ENCODE measurements at places on chromosomes 3 and 15. TPM values are rescaled to one million over a fixed set of nuclear protein-coding genes. Genes with fewer than 3 reads are reported as not detected.
A peak's percentile ranks its signal among the peaks of the same experiment; 100 is the strongest.

KBTBD8 gene
- 1.7 TPM for total RNA-seq

- H3K36me3 ChIP-seq: no peaks in the 10 kb centered on the region
- H3K4me1 ChIP-seq: peaks cover 44% of the 10 kb centered on the region
Observed at GRCh38 chr15:74320352-74321247, 46.8 kb downstream of the CYP11A1 start.

DNA sequence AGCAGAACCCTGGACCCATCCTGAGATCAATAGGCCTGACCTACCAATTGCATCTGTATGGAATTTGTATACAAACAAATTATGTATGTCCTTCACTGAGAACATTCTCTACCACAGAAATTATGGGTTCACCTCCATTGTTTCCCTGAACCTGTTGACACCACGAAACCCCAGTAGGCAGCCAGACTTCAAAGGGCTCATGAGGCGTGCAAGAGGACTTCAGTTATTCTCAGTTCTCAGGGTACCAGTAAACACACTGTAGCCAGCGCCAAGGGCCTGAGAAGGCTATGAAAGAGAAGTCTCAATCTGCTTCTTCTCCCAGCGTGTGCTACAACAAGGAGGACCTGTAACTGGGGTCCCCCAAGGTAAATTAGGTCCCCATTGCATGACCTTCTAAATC, 254.9 kb upstream of the GOLGA6L4 start:
- H3K4me1 ChIP-seq: no peaks in the 10 kb centered on the region
- no peak overlapping the region for H3K27ac ChIP-seq
- no peaks in the 10 kb centered on the region for H3K27me3 ChIP-seq
- no peak overlapping the region for H3K4me3 ChIP-seq
- DNase-seq: no peak

C3orf49 gene
- total RNA-seq: not detected

DNA sequence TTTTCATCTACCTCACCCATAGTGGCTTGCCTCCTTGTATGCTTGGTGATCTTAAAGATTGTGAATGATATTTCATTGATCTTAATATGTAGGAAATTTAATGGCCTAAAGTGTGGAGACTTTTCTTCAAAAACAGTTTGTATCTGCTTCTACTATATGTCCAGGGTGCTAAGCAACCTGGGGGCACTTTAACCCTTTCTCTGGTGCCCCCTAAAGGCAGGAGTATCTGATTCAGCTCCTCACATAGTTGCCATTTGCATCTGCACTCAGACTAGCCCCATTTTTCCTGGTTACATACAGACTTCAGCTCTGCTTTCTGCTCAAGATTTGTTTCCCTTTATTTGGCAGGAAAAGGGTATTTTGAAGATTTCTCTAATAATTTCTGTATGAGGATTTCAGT, 5.2 kb upstream of the PFN2 start:
- H3K27ac ChIP-seq: no peak overlapping the region
- DNase-seq: no peak
- H3K27me3 ChIP-seq: no peaks in the 10 kb centered on the region
- H3K36me3 ChIP-seq: no peaks in the 10 kb centered on the region
- H3K4me3 ChIP-seq: no peak overlapping the region

GRCh38 chr15:86919581-86919980, 839.9 kb downstream of the AGBL1 start:
- DNase-seq: no peak
- no peak overlapping the region for H3K27ac ChIP-seq
- no peaks in the 10 kb centered on the region for H3K4me1 ChIP-seq
- no peak overlapping the region for H3K4me3 ChIP-seq
- no peaks in the 10 kb centered on the region for H3K27me3 ChIP-seq
- H3K36me3 ChIP-seq: no peaks in the 10 kb centered on the region

GRCh38 chr3:167862104-167862730, 126.7 kb downstream of the SERPINI1 start:
- H3K36me3 ChIP-seq: no peaks in the 10 kb centered on the region
- DNase-seq: no peak
- no peaks in the 10 kb centered on the region for H3K27me3 ChIP-seq
- no peaks in the 10 kb centered on the region for H3K4me1 ChIP-seq

GRCh38 chr15:80265021-80265420, 13.0 kb upstream of the CTXND1 start:
- no peak overlapping the region for H3K4me3 ChIP-seq
- H3K36me3 ChIP-seq: no peaks in the 10 kb centered on the region
- DNase-seq: no peak

C3orf22 gene
- not detected for total RNA-seq

GRCh38 chr15:73024168-73024567, 28.1 kb upstream of the NEO1 start:
- H3K27ac ChIP-seq: no peak overlapping the region
- DNase-seq: no peak
- no peaks in the 10 kb centered on the region for H3K27me3 ChIP-seq
- no peaks in the 10 kb centered on the region for H3K36me3 ChIP-seq
- no peaks in the 10 kb centered on the region for H3K4me1 ChIP-seq

- no peak overlapping the region for H3K27ac ChIP-seq
- H3K4me3 ChIP-seq: no peak overlapping the region
- no peaks in the 10 kb centered on the region for H3K36me3 ChIP-seq
Observed at GRCh38 chr15:100140527-100141308, 201.1 kb downstream of the ADAMTS17 start.

GRCh38 chr3:14768182-14768790, 50.5 kb upstream of the FGD5 start:
- H3K4me3 ChIP-seq: no peak overlapping the region
- DNase-seq: no peak
- H3K27me3 ChIP-seq: no peaks in the 10 kb centered on the region
- H3K27ac ChIP-seq: no peak overlapping the region
- no peaks in the 10 kb centered on the region for H3K36me3 ChIP-seq
- H3K4me1 ChIP-seq: no peaks in the 10 kb centered on the region

- peaks cover 8% of the 10 kb centered on the region for H3K4me1 ChIP-seq
- DNase-seq: no peak
- H3K27me3 ChIP-seq: no peaks in the 10 kb centered on the region
- H3K27ac ChIP-seq: no peak overlapping the region
Observed at GRCh38 chr3:46915297-46915822, 37.8 kb downstream of the PTH1R start.

CHSY1 gene
- total RNA-seq: 48.3 TPM

DNA sequence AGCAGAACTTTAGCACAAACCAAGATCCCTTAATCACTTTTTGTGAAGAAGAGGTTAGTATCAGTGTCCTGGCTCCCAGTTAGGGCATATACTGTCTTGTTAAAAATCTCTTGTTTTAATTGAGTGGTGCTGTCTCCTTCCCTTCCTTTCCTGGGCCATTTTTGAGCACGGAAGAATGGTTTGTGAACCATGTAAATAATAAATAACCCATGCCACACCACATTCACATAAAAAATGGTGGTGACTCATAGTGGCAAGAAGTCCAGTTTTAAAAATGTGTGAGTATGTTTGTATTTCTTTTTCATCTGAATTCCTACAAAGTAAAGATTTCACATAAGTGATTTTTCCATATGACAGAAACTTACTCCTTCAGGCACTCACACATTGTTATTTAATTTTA, 59.1 kb upstream of the SPRED1 start:
- H3K4me1 ChIP-seq: no peaks in the 10 kb centered on the region
- no peaks in the 10 kb centered on the region for H3K27me3 ChIP-seq
- no peak overlapping the region for H3K27ac ChIP-seq
- no peaks in the 10 kb centered on the region for H3K36me3 ChIP-seq

DNA sequence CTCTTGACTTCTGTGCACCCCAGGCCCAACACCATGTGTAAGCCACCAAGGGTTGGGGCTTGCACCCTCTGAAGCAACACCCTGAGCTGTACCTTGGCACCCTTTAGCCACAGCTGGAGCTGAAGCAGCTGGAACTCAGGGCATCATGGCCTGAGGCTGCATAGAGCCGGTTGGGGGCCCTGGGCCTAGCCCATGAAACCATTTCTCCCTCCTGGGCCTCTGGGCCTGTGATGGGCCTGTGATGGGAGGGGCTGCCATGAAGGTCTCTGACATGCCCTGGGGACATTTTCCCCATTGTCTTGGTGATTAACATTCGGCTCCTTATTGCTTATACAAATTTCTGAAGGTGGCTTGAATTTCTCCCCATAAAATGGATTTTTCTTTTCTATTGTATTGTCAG, 22.4 kb upstream of the ADAMTSL3 start:
- no peak overlapping the region for H3K4me3 ChIP-seq
- no peak overlapping the region for H3K27ac ChIP-seq
- no peaks in the 10 kb centered on the region for H3K4me1 ChIP-seq
- no peaks in the 10 kb centered on the region for H3K36me3 ChIP-seq

- H3K27me3 ChIP-seq: no peaks in the 10 kb centered on the region
- peak; percentile 21 for DNase-seq
- H3K4me3 ChIP-seq: no peak overlapping the region
- H3K27ac ChIP-seq: no peak overlapping the region
- no peaks in the 10 kb centered on the region for H3K4me1 ChIP-seq
Observed at GRCh38 chr3:182725372-182726251, 67.7 kb upstream of the ATP11B start.

- H3K27ac ChIP-seq: no peak overlapping the region
- no peaks in the 10 kb centered on the region for H3K4me1 ChIP-seq
- no peaks in the 10 kb centered on the region for H3K27me3 ChIP-seq
- no peak overlapping the region for H3K4me3 ChIP-seq
- no peak for DNase-seq
Observed at GRCh38 chr3:127104586-127104985, 88.3 kb upstream of the PRR23E start.

DNA sequence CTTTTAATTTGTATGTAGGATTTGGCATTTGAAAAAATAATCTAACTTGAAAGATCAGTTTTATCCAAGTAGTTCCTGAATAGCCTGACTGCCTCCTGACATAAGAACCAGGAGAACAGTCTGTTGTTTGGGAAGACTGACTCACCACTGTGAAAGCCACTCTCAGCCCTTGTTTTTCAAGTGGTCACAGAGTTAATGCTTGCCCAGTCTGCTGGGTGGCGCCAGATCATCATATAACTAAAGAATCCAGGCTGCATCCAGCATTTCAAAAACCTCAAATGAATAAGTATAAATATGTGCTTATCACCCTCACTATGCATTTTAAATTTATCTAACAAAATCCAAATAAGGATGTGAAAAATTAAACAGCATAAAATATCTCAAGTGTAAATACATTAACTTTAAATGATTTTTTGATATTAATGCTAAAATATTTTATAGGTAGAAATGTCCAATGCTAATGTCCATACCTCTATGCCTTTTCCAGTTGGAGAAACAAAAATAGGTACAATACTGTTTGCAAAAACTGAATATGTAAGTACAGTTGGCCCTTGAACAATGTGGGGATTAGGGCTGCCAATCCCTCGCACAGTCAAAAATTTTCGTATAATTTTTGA, 26.9 kb upstream of the ZBBX start:
- H3K27ac ChIP-seq: no peak overlapping the region
- DNase-seq: peak; percentile 64
- no peak overlapping the region for H3K4me3 ChIP-seq
- no peaks in the 10 kb centered on the region for H3K4me1 ChIP-seq
- no peaks in the 10 kb centered on the region for H3K36me3 ChIP-seq
- H3K27me3 ChIP-seq: no peaks in the 10 kb centered on the region

XCR1 gene
- total RNA-seq: not detected

KNG1 gene
- total RNA-seq: not detected

PRR20G gene
- total RNA-seq: not detected

DNA sequence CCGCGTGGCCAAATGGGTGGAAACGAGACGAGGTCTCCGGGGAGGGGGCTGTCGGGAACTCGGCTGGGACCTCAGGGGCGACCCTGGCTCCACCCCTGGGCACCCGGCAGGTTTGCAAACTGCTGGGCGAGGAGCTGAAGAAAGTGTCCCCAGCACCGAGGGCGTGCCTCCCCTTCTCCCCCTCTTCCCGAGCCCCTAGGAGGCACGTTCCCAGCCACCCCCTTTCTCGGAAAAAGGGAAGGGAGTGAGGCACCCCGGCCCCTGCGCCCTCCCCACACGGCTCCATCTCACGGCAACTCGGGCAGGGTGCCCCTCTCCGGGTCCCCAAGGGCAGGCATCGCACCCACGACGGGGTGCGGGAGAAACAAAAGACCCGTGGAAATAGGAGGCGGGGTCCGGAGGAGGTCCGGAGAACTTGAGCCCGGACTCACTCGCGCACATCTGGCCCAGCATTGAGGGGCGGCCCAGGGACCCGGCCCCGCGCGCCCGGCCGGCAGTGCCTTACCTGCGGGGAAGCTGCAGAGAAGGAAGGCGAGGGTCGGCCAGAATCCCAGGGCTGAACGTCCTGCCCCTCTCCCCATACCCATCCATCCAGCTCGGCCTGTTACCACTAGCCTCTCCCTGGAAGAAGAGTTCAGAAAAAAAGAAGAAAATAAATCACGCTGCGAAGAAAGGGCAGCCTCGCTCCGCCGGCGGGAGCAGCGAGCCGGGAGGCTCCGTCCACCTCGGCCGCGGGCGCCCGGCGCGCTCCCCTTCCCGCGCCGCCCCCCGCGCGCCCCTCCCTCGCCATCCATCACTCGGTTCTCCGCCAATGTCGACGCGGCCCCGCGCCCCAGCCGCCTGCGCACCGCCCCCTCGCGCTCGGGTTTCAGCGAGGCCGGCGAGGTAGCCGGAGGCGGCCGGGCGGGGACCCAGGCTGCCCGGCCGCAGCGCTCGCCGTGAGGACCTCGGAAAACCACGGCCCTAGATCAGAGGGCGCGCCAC, 16.3 kb downstream of the RGMA start:
- no peaks in the 10 kb centered on the region for H3K27me3 ChIP-seq
- H3K4me1 ChIP-seq: peaks cover 13% of the 10 kb centered on the region
- H3K36me3 ChIP-seq: no peaks in the 10 kb centered on the region
- DNase-seq: peak; percentile 78

PLXNB1 gene
- total RNA-seq: 24.6 TPM

- no peak overlapping the region for H3K27ac ChIP-seq
- H3K4me1 ChIP-seq: no peaks in the 10 kb centered on the region
- DNase-seq: no peak
- no peaks in the 10 kb centered on the region for H3K27me3 ChIP-seq
- H3K4me3 ChIP-seq: no peak overlapping the region
Observed at GRCh38 chr3:146598535-146598934, 6.6 kb downstream of the PLSCR5 start.

DNA sequence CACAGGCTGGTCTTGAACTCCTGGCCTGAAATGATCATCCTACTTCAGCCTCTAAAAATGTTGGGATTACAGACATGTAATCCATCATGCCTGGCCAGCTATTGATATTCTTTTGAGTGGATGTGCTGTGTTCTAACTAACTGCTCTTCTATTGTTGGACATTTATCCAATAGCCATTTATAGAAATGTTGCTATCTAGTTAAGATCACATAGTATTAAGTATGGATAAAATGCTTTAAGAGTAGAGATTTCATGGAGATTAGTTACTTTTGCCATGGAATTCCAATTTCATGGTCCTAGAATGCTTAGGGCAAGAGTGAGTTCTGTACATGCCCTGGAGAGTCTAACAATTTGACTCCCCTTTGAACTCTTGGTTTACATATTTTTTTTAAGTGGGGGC, 10.9 kb downstream of the FAM81A start:
- no peak overlapping the region for H3K27ac ChIP-seq
- H3K27me3 ChIP-seq: peaks cover 16% of the 10 kb centered on the region
- DNase-seq: no peak
- H3K4me3 ChIP-seq: no peak overlapping the region
- no peaks in the 10 kb centered on the region for H3K36me3 ChIP-seq

- no peak overlapping the region for H3K27ac ChIP-seq
- DNase-seq: no peak
- no peaks in the 10 kb centered on the region for H3K4me1 ChIP-seq
- H3K4me3 ChIP-seq: no peak overlapping the region
Observed at GRCh38 chr3:84946240-84946639, 12.5 kb upstream of the CADM2 start.

- H3K27ac ChIP-seq: no peak overlapping the region
- H3K36me3 ChIP-seq: no peaks in the 10 kb centered on the region
- H3K27me3 ChIP-seq: no peaks in the 10 kb centered on the region
- no peaks in the 10 kb centered on the region for H3K4me1 ChIP-seq
- no peak for DNase-seq
Observed at GRCh38 chr15:48708641-48709040, 63.1 kb upstream of the FBN1 start.
